NCI-H82 (cell line): ENCODE measurements at places on chromosomes 16 and 17.
A peak's percentile ranks its signal among the peaks of the same experiment; 100 is the strongest.

- no peak for DNase-seq
Observed at GRCh38 chr16:49016461-49016860, 265.2 kb downstream of the CBLN1 start.

GRCh38 chr17:44448412-44448811 is 54.8 kb downstream of the GPATCH8 start:
- DNase-seq: no peak

- DNase-seq: no peak
Observed at GRCh38 chr16:22705799-22706198, 108.2 kb upstream of the HS3ST2 start.

DNA sequence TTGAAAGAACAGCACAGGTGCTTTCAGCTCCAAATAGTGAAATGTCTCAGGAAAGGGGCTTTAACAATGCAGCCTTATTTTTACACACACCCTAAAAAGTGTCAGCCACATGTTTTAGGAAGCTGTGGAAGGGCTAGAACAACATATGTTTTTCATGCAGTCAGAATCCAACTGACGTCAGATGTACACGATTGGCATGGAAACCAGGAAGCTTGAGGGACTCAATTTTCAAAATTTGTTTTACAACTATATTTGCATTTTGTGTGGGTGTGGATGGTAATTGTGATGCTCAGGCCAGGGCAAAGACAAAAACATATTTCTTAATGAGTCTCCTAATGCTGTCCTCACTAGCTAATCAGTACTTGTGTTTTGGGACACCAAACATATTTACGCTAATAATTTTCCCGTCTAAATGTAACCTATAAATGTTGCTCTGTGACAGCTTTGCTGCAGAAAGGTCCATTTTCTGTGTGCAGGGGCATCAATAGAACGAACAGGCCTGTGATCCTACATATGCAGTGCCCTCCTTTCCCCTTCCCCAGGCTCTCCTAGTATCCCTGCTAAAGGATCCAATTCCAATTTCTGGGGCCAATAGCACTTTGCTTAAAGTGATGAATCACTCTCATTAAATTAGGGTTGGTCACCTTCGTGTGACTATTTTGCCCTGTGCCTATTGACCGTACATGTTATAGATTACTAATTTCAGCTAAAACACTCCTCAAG is 434.0 kb upstream of the CDH5 start:
- no peak for DNase-seq

DNA sequence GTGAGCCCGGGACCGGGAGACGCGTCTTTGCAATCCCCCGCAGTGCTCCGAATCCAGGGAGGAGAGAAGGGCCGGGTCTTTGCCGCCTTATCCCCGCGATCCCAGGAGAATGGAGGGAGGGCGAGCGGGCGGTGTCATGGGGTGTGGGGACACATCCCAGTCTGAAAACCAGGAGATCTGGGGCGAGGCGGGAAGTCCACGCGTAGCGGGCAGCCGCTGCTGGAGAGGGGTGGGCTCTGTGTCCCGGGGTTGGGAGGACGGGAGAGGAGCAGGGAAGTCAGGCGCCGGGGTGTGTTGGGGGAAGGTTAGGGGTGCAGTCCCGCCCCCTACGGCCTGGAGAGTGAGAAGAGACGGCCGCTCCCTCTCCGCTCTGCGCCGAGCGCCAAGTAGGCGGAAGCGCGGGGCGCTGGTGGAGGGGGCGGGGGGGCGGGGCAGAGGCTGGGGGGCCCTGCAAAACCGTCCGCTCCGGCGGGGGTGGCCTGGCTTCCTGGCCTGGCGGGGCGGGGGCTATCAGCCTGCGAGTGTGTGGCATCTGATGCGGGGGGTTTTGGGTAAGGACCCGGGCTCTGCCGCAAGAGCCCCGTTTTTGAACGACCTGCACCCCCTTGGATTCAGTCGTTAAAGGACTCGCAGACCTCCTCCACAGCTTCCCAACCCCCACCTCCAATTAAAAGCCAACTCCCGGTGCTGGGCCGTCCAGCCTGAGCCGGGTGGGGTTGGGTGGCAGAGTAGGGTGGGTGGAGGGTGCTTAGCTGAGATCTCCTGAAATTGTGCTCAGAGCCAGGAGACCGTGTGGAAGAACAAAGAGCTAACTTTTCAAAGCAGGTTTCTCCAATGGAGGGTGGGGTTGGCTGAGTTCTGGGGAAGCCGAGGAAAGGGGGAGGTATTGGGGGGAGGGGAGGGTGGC is 654 bp downstream of the LASP1 start:
- DNase-seq: peak; percentile 78

GRCh38 chr16:13909872-13910303 is 10.1 kb upstream of the ERCC4 start:
- no peak for DNase-seq
